Thoracic aorta (tissue), 2 donors: ENCODE measurements at places on chromosomes 4 and X.

GRCh38 chr4:111717921-111718320 is 427.3 kb upstream of the FAM241A start:
- no peak for DNase-seq

DNA sequence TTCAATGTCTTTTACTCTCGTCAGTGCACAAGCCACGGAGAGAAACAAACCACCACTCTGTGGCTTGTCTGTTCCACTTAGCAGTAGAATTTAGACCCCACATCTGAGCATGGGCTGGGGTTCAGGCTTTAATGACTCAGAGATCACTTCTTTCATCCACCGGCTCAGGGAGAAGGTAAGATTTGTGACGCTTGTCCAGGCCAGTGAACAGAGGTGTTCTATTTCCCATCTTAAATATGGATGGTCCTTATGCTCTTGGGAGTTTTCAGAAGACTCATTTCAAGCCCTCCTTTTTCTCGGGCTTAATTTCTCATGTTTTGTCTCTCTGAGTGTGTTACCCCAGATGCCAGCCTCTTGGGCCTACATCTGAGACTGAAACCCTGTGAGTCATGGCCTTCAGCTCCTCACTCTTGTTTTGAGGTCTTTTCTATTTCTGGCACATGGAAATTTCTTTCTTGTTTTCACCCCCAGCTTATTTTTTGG is 127.4 kb upstream of the SFRP2 start:
- no peak for DNase-seq

DNA sequence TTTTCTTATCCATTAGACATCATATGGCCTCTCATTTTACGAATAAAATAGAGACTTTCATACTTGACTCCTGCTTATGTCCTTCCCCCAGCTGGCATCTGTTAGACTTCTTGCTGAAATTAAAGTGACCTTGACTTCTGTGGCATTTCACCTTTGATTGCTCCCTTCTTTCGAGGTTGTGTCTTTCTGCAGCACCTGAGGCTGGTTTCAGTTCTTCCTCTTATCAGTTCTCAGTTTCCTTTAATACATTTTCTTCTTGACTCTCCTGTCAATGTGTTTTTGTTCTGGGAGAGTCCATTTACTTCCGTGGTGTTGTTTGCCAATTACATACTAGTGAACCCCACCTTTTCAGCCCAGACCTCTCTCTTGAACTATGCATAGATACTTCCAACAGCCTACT is 81.6 kb downstream of the RBPJ start:
- DNase-seq: no peak

- DNase-seq: peak; percentile 4
Observed at GRCh38 chrX:151396042-151396824, 773 bp upstream of the VMA21 start.

DNA sequence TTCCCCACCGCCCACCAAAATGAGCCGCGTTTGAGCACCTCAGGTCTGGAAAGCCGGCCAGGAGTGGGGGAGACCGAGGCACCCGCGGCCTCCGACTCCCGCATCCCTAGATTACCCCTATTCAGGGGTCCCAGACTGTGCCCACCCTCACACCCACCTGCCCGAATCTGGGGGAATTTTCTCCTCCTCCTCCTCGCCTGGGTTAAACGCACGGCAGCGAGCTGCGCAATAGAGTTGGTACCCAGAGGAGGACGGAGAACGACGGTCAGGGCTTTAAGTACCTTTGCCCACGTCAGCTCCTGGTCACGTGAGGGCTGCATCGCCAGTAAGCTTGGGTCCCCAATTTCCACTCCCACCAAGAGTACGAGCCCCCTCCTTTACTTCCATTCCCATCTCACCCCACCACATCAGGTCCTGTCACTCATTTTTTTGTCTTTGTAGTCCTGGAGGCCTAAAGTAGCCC is at the start of gene ARMCX2:
ARMCX2 (minus strand) TSS at position 250 of the 463 bp plus-strand sequence. CDS start 2,262 bp downstream, outside the sequence.
- no peak for DNase-seq

DNA sequence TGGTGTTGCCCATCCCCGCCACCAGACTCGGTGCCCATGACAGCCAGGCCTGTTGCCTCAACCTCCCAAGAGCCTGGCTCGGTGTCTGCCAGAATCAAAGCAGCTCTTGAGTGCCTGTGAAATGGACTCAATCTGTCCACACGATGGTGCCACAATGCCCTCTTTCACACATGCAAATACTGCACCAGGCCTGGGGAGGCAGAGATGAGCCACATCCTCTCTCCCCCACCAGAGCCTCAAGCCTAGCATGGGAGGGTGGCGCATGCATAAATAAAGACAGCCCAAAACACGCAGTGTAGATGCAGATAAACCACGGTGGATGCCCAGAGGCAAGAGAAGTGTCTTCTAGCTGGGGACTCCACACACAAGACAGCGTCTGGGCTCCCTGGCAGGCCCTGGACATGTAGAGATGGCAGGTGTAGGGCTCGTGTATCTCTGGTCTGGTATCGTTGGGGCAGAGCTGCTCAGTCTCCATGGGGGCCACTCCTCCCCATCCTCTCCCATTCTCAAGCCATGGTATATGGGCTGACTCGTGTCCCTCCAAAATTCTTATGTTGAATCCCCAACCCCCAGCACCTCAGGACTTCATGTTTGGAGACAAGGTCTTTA is 65.6 kb downstream of the JAKMIP1 start:
- DNase-seq: no peak

DNA sequence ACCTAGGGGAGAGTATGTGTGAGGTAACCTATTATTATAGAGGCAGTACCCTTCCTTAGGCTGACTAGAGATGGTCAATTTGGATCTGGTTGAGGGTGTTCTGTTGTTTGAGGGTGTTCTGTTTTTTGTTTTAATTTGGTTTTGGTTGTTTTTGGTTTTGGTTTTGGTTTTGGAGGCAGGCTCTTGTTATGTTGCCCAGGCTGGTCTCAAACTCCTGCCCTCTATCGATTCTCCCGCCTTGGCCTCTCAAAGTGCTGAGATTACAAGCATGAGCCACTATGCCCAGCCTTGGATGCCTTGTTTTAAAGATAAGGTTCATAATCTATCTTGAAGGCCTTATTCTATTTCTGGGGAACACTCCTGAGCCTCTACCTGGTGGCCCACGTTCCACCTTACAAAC is 912 bp downstream of the CXorf65 start:
- DNase-seq: no peak

DNA sequence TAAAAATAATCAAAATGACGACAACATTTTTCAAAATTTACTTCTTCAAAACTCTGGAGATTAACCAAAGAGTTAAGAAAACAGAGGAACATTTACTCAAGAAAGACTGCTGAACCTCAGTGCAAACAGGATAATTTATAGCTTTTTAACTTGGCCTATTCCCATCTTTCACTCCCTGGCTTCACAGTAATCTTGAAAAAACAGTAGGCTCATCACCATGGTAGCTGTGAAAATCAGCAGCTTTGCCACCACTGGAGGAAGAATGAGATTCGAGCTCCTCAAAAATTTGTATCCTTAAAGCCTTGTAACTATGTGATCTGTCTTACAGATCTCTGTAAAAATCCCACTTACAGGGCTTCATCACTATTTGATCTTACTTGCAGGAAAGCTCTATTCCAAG is 447.7 kb upstream of the CTSO start:
- DNase-seq: no peak

DNA sequence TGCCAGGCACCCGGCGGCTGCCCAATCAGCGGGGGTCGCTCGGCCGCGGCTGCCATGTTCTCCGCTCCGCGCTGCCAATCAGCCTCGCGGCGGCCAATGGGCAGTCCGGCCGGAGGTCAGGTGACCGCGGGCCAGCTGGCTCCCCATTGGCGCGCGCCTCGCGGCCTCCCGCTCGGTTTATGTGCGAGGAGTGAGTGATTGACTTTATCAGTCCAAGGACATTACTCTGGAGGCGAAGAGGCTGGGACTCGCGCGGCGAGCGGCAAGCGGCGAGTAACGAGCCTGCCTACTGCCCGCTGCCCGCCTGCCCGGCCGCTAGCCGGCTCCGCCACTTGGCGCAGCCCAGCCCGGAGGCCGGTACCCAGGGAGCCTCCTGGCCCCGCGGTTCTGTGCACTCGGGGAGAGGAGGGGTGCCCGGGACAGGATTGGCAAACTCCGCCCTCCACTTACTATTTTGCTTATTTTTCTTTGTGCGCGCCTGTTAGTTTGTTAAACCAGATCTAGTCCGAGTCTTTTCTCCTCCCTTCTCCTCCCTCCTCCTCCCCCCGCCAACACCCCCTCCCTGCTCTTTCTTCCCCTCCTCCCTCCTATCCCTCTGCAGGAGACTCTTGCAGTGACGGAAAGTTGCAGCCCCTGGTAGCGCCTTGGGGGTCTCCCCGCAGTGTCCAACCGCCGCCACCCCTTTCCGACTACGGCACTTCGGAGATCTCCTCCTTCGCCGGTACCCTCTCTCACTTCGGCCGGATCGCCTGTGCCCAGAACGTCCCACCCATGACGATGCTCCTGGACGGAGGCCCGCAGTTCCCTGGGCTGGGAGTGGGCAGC is at the start of gene ZIC3:
ZIC3 (plus strand) TSS at position 207 of the 825 bp plus-strand sequence; CDS start at position 772, 565 bp downstream.
- DNase-seq: no peak

GRCh38 chr4:61771056-61771455 is 570.9 kb downstream of the ADGRL3 start:
- no peak for DNase-seq

- DNase-seq: no peak
Observed at GRCh38 chr4:17367201-17367600, 144.7 kb downstream of the QDPR start.

- no peak for DNase-seq
Observed at GRCh38 chrX:72569786-72570185, 2.9 kb downstream of the HDAC8 start.

GRCh38 chrX:46573892-46574773 is 568 bp downstream of the CHST7 start:
- DNase-seq: no peak

DNA sequence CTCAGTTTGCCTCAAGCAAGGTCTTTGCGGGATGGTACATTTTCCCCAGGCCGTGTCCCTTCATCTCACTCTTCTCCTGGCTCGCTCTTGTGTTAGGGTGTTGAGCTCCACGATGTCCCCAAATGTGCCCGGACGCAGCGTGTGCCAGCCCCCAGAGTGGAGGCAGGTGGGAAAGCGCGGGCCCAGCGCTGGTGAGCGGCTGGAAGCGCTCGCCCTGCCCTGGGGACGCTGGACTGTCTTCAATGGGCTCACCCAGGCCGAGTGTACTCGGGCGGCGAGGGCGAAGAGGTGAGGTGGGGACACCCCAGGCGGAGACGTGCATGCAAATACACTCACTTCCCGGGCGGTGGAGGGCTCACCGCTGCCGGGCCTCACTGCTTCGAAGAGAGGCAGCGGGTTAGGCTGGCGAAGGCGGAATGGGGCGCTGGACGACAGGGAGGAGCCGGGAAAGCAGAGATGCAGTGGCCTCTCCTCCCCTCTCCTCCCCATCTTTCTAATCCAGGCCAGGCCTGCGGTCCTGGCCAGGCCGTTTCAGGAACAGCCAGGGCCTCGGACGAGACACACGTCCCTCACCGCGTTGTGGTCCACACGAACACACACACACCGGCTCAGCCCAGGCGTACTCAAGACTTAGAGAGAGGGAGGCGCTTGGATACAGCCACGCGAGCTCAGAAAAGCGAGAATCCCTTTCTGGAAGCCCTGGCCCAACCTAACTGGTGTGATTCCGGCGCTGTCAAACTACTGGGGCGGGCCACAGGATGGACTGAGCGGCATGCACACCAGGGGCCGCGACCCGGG is 2.2 kb downstream of the NKX6-1 start:
- DNase-seq: no peak

- no peak for DNase-seq
Observed at GRCh38 chrX:112513154-112513553, 166.6 kb downstream of the LHFPL1 start.

- DNase-seq: no peak
Observed at GRCh38 chrX:68686097-68686977, 38.9 kb downstream of the STARD8 start.

- DNase-seq: no peak
Observed at GRCh38 chr4:67587156-67587555, 28.6 kb downstream of the STAP1 start.

DNA sequence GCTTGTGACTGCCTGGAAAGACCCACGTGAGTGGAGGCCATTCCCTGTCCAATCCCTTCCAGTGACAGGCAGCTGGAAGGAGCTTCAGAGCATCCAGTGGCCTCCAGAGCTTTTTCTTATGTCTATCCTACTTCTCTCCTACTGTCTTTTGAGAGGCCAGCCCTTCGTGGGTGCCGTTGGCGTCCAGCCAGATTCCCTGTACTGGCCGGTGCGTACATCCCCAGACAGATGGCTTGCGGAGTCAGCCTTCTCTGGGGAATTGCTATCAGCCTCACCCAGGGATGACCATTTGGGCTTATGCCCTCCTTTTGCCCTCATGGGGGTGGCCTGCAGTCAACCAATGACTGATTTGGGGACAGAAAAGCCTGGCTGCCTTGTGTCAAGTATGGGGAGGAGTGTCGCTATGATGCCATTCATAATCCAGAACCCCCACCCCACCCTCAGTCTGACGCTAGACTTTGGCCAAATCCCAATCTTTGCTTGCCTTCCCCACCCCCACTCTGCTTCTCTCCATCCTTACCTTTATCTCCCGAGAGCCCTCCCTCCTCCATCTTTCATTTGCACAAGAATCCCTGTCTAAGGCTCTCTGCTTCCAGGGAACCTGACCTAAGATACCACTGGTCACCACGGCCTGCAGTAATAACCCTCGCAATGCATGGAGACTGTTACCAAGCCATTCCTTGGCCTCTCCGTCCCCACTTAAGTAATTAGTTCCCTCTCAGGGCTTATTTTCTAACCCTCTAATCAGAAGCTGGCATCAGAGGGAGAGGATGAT is 150.3 kb upstream of the BCOR start:
- DNase-seq: no peak

DNA sequence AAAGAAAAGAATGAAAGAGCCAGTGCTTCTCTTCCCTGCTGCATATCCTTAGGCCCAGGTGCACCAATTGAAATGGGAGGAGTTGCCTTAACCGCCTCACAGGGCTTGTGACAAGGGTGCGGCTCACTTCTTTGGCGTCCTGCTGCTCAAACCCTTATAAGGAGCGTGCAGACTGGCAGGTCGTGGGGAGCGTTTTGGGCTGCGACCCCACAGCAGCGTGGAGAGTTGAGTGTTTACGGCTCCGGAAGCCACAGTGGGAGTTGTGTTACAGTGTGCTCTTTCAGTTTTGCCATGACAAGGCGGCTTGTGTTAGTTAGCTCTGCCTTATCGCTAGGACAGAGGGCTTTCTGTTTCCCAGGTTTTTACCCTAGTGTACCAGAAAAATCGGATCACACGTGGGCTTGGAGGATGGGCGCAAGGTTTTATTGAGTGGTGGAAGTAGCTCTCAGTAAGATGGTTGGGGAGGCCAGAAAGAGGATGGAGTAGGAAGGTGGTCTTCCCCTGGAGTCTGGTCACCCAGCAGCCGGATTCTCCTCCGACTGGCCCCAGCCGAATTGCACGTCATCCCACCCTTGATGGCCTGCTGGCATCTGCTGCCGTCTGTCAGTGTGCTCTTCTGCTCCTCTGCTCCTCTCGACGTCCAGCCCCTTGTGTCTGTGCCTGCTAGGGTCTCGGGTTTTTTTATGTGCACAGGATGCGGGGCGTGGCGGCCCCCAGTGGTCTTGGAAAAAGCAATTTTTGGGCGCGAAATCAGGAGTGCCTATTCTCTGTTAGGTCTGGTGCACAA is 718.9 kb downstream of the ARAP2 start:
- DNase-seq: no peak
